Ascending aorta (tissue), 2 donors: ENCODE measurements at places on chromosomes 11 and 22.

DNA sequence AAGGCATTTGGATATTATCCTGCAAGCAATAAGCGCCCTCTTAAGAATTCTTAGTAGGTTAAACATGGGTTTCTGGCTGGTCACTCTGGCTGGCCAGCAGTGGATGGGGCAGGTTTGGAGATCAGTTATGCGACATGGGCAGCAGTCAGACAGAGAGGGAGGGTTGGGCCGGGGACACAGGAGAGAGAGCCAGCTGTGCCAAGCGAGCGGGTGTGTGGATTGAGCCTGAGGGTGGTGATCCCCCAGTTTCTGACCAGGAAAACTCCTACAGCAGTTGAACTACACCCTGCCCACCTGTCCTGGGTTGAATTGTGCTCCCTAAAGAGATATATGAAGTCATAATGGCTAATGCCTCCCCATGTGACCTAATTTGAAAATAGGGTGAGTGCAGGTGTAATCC is 671.2 kb downstream of the TBC1D22A start:
- no peaks in the 10 kb centered on the region for H3K4me1 ChIP-seq
- no peak overlapping the region for H3K27ac ChIP-seq
- no peaks in the 10 kb centered on the region for H3K36me3 ChIP-seq
- DNase-seq: no peak
- no peak overlapping the region for H3K4me3 ChIP-seq
- no peaks in the 10 kb centered on the region for H3K27me3 ChIP-seq

DNA sequence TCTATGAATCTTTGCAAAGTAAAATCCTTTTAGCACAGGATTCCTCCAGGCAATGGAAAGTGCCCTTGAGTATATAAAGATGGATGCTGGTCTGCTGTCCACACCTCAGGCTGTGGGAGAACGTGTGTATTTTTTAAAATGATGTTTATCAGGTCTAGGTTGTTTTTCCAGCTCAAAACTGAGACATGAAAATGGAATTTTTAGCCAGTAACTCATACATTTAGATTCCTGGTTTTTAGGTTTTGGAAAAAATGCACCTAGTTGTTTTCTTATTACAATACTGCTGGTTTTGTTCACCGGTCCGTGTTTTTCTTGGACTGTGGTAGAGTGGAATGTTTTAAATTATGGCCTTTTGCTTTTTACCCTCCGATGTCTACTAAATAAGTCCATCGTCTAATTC is 554.7 kb downstream of the SOX6 start:
- H3K36me3 ChIP-seq: no peaks in the 10 kb centered on the region
- H3K27me3 ChIP-seq: no peaks in the 10 kb centered on the region
- H3K4me1 ChIP-seq: peaks cover 8% of the 10 kb centered on the region
- peak overlapping the region; percentile 68 for H3K27ac ChIP-seq

DNA sequence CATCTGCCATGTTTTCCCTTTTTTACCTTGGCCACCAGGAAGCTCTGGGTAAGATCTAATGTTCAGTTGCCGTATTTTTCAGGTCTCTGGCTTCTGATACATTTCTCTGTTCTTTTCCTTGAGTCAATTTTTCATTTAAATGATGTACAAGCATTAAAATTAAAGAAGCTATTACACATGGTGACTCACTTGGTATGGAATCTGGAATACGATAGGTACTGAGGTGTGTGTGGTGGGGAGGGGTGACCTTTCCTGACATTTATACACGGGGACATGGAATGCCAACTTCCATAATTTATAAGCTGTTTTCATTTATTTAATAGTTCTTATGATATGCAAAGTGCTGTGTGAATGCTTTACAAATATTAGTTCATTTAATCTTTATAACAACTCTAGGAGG is 47.8 kb upstream of the ALX4 start:
- H3K27me3 ChIP-seq: no peaks in the 10 kb centered on the region
- no peaks in the 10 kb centered on the region for H3K4me1 ChIP-seq
- no peak for DNase-seq
- H3K27ac ChIP-seq: no peak overlapping the region
- H3K4me3 ChIP-seq: no peak overlapping the region

DNA sequence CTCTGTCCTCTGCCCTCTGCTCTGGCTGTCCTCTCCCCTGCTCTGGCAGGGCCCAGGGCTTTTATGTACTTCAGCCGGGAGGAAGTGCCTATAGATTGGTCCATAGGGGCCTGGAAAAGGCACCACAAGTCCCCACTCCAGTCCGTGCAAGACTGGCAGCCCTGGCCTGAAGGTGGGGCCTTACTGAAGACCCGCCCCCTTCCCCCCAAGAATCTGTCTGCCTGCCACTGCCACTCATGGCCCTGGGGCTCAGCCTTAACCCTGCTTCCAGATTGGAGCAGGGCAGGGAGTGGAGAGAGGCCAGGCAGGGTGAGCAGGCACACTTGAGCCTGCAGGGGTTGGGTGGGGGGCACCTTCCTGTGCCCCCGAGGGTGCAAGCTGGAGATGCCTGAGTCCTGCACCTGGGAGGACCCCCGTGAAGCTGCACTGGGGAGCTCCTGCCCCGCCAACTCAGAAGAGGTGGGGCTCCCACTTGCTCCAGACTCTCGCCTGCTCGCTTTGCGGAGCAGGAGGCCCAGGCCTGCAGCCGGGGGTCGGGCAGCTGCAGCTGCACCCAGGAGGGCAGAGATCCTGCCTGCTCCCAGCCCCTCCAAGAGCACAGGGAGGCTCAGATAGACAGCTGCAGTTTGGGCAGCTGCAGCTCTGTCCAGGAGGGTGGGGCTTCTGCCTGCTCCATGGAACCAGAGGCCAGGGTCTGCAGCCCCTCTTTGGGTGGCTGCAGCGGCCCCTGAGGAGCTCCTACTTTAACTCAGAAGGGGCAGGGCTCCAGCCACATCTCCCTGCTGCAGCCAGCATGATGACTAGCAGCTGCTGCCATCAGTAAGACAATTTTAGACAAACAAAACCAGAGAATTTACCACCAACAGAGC is 51.0 kb upstream of the SC5D start:
- H3K4me3 ChIP-seq: no peak overlapping the region
- no peaks in the 10 kb centered on the region for H3K4me1 ChIP-seq
- no peak overlapping the region for H3K27ac ChIP-seq
- no peaks in the 10 kb centered on the region for H3K27me3 ChIP-seq
- DNase-seq: no peak

GRCh38 chr11:86941077-86941870 is 13.9 kb downstream of the FZD4 start:
- H3K4me3 ChIP-seq: peak overlapping the region; percentile 47
- no peaks in the 10 kb centered on the region for H3K27me3 ChIP-seq
- H3K27ac ChIP-seq: peak overlapping the region; percentile 74
- no peak for DNase-seq
- peaks cover 13% of the 10 kb centered on the region for H3K36me3 ChIP-seq
- peaks cover 19% of the 10 kb centered on the region for H3K4me1 ChIP-seq

GRCh38 chr11:22466809-22467208 is 128.6 kb downstream of the SLC17A6 start:
- H3K4me1 ChIP-seq: no peaks in the 10 kb centered on the region
- no peak for DNase-seq

DNA sequence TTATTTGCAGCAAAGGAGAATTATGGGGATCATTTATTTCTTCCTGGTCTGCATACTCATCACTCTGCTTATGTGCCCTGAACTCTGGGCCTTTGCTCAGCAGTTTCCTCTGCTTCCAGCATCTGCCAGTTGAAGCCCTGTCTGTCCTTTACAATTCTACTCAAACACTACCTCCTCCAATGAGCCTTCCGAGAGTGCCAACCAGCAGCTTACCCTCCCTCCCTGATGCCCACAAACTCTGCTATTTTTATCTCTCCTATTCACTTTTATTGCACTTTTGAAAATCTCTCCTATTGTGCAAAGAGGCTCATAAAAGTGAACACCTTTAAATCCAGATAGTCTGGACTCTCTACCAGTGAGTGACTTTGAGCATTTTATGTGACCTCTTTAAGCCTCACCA is 3.6 kb upstream of the ME3 start:
- H3K27me3 ChIP-seq: no peaks in the 10 kb centered on the region
- no peak overlapping the region for H3K27ac ChIP-seq
- H3K36me3 ChIP-seq: no peaks in the 10 kb centered on the region
- H3K4me3 ChIP-seq: no peak overlapping the region
- no peak for DNase-seq

DNA sequence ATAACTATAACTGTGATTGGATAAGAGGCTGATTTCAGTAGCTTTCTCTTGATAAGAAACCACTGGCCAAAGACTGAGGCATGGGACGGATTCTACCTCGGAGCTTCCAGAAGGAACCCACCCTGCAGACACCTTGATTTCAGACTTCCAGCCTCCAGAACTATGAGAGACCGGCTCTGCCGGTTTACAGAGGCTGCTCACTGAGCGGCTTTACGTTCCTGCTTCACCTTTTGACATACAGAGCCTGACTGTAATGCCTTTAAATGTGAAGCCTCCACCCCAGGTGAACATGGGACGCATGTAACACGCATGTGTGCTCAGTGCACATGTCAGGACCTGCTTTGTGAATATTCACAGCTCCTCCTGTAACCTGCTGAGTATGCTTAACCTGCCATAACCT is 361.5 kb downstream of the CTTN start:
- H3K27ac ChIP-seq: no peak overlapping the region
- H3K36me3 ChIP-seq: no peaks in the 10 kb centered on the region
- H3K4me3 ChIP-seq: no peak overlapping the region

DNA sequence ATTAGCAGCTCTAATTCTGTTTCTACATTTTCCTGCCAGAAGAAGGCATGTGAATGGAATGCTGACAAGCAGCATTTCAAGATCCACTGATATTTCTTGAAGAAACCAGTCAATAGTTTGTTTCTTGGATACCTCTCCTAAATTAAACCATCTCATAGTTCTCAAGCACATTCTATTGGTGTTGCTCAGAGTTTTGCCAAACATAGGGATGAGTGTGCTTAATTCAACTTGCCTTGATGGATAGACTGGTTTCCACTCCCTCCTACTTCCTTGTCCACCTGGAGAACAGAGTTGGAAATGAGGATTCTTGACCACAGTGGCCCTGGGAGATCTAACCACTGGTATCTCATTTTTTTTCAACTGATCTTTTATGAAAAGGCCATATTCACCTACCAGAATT is 29.8 kb upstream of the DDX10 start:
- H3K36me3 ChIP-seq: no peaks in the 10 kb centered on the region
- no peak for DNase-seq
- no peaks in the 10 kb centered on the region for H3K4me1 ChIP-seq
- no peaks in the 10 kb centered on the region for H3K27me3 ChIP-seq

GRCh38 chr11:94472916-94473799 is 20.5 kb downstream of the MRE11 start:
- H3K36me3 ChIP-seq: peaks cover 28% of the 10 kb centered on the region
- H3K4me1 ChIP-seq: no peaks in the 10 kb centered on the region
- no peak for DNase-seq
- no peak overlapping the region for H3K4me3 ChIP-seq
- no peaks in the 10 kb centered on the region for H3K27me3 ChIP-seq

DNA sequence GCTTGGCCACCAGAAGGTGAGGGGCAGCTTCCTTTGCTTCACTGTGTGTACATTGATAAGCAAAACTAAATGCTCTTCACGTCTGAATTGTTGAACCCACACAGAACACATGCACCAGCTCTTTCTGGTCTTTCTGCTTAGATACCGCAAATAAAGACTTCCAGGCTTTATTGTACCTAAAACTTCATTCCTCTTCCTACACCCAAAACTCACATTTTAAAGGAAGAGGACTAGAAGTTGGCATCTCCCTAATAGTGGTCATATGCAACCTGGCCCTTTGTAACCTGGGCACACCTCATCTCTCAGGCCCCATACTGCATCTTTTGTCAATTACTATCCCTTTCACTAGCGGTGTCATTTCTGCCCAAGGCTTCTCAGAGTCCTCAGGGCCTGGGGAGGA is 5.9 kb downstream of the SLC17A6 start:
- no peak overlapping the region for H3K27ac ChIP-seq
- no peaks in the 10 kb centered on the region for H3K36me3 ChIP-seq
- H3K4me3 ChIP-seq: no peak overlapping the region
- no peaks in the 10 kb centered on the region for H3K4me1 ChIP-seq
- H3K27me3 ChIP-seq: peaks cover 10% of the 10 kb centered on the region
- no peak for DNase-seq

- H3K4me3 ChIP-seq: no peak overlapping the region
- H3K27ac ChIP-seq: no peak overlapping the region
- no peaks in the 10 kb centered on the region for H3K4me1 ChIP-seq
- no peaks in the 10 kb centered on the region for H3K36me3 ChIP-seq
- DNase-seq: no peak
These were observed 40.8 kb upstream of the MYO18B start for GRCh38 chr22:25701056-25701780.

DNA sequence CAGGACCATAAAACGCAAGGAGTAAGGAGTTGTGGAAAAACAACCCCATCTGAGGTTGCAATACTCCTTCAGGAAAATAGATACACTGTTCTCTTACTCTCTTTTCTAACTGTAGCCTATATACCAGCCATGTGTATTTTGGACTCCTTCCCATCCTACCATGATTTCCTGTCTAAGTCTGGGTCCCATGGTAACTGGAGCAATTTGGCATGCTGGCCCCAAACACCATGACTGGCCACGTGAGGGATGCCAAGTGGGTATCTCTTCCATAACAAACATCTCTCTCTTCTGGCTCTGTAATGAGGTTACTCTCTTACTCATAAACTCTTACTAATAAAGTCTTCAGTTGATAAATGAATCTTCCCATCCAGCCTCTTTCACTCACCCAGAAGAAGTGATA is 26.5 kb downstream of the ABTB2 start:
- H3K36me3 ChIP-seq: no peaks in the 10 kb centered on the region
- H3K4me3 ChIP-seq: no peak overlapping the region
- H3K4me1 ChIP-seq: peaks cover 14% of the 10 kb centered on the region
- H3K27me3 ChIP-seq: no peaks in the 10 kb centered on the region
- peak overlapping the region; percentile 47 for H3K27ac ChIP-seq

GRCh38 chr11:85955531-85955930 is 100.3 kb downstream of the CCDC83 start:
- H3K4me3 ChIP-seq: no peak overlapping the region
- H3K36me3 ChIP-seq: peaks cover 58% of the 10 kb centered on the region
- no peak for DNase-seq
- H3K4me1 ChIP-seq: no peaks in the 10 kb centered on the region
- H3K27me3 ChIP-seq: no peaks in the 10 kb centered on the region

GRCh38 chr11:109707411-109707810 is 285.4 kb downstream of the C11orf87 start:
- no peaks in the 10 kb centered on the region for H3K4me1 ChIP-seq
- H3K27ac ChIP-seq: no peak overlapping the region
- no peaks in the 10 kb centered on the region for H3K27me3 ChIP-seq
- H3K36me3 ChIP-seq: no peaks in the 10 kb centered on the region
- DNase-seq: peak; percentile 68

- H3K27ac ChIP-seq: no peak overlapping the region
- no peak overlapping the region for H3K4me3 ChIP-seq
- no peaks in the 10 kb centered on the region for H3K27me3 ChIP-seq
These were observed 123.3 kb upstream of the TBCEL start for GRCh38 chr11:120900643-120901042.
